ENCODE measurements at places on chromosomes 1 and 21. TPM values are rescaled to one million over a fixed set of nuclear protein-coding genes. Genes with fewer than 3 reads are reported as not detected.

ESPN gene
- 356 TPM for polyA plus RNA-seq

DNA sequence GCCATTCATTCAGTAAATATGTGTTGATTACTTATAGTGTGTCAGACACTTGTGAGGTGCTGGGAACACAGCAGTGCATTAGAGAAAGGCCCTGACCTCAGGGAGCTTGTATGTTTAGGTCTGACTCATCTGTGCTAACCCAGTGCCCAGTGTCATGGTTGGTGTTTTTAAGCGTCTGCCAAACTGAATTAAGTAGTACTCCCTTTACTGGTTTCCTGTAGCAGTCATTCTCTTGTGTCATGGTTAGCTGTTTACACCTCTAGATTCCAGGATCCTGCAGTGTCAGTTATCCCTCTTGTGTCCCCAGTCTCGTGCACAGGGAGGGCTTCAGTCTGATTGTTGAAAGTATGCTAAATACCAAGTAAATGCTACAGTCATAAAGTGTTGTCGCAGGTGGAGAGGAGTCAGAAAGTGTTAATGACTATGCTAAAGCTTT, 14.2 kb downstream of the UCK2 start:
- peaks cover 25% of the 10 kb centered on the region for H3K4me1 ChIP-seq
- no peaks in the 10 kb centered on the region for H3K27me3 ChIP-seq
- no peak overlapping the region for H3K27ac ChIP-seq
- H3K4me3 ChIP-seq = no peak overlapping the region
- DNase-seq = no peak
- H3K36me3 ChIP-seq = no peaks in the 10 kb centered on the region

- DNase-seq = peak; percentile 71
- no peaks in the 10 kb centered on the region for H3K27me3 ChIP-seq
- no peak overlapping the region for H3K27ac ChIP-seq
- no peaks in the 10 kb centered on the region for H3K4me1 ChIP-seq
- no peaks in the 10 kb centered on the region for H3K36me3 ChIP-seq
These were observed 22.8 kb downstream of the RNU5D-1 start for GRCh38 chr1:44707959-44708831.

- no peaks in the 10 kb centered on the region for H3K27me3 ChIP-seq
- no peak overlapping the region for H3K27ac ChIP-seq
- no peaks in the 10 kb centered on the region for H3K36me3 ChIP-seq
- DNase-seq = no peak
These were observed 103.2 kb downstream of the ATF6 start for GRCh38 chr1:161869291-161869690.

- H3K36me3 ChIP-seq = peaks cover 14% of the 10 kb centered on the region
- DNase-seq = no peak
- no peaks in the 10 kb centered on the region for H3K27me3 ChIP-seq
- H3K4me3 ChIP-seq = no peak overlapping the region
These were observed 5.7 kb downstream of the TEX38 start for GRCh38 chr1:46677339-46677738.

DNA sequence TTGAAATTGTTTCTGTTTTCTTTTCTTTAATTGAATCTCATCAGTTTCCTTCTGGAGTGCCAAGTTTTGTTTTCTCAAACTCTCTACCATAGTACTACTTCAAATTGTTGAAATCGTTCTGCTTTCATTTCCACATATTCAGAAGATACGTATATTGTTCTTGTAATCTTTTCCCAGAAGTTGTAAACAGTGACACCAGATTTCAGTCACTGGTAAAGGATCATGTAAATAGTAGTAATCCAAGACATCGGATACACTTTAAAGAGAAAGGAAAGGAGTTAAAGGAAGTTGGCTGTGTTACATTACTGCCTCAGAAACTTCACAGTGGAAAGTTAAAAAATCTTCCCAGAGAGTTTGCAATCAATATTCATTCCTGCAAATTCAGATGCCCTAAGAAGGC, 67.5 kb downstream of the RGL1 start:
- no peaks in the 10 kb centered on the region for H3K4me1 ChIP-seq
- no peak overlapping the region for H3K27ac ChIP-seq
- DNase-seq = no peak
- no peak overlapping the region for H3K4me3 ChIP-seq
- no peaks in the 10 kb centered on the region for H3K27me3 ChIP-seq

All from small intestine (tissue), 16 donors.